NCI-H345 (cell line): ENCODE measurements at places on chromosomes 1 and 21.

DNA sequence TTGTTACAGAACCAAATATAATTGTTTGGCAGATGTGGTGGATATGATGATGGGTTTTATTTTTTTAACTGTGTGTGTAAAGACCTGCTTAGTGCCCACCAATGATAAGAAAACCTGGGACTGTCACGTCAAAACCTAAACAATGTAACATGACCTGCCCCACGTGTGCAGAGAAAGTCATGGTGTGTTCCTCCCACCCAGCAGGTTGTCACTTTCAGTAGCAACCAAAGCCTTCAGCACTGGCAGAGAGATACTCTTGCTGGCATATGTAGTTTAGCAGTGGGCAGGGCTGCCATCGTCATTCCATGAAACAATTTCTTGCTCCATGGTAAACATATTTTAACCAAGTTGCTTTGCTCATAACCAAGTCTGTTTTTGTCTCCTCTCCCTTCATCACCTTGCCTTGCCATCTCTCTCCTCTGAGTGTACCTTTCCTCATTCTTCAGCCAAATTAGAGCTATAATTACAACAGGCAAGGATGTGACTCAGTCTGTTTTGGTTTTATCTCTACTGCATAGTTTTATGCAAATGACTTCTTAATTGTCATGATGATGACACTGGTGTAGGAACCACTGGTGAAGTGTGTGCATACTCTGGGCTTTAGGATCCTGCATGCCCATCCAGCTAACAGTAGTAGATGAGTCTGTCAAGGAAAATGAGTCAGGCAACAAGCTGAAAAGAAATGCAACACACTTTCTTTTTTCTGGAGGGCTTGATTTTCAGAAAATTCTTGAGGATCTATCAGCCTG, 150.3 kb downstream of the EDEM3 start:
- no peak for DNase-seq

- no peak for DNase-seq
Measured at GRCh38 chr1:227330279-227331076, 12.2 kb upstream of the CDC42BPA start.

DNA sequence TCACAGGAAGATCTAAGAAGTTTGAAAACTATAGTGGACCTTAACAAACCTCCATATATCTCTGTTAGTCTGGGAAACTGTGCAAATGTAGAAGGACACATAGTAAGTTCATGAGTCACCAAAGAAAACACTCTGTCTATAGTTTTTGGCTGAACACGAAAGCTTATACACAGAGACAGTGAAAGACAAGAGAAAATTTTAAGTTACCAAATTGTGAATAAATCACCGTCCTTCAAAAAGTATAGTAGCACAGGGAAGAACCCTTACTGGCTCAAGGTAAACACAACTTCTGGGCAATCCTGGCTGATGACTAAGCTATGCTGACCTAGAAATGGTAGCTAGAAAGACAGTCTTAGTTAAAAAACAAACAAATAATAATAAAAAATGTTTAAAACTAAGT, 1057.9 kb downstream of the AMY1C start:
- DNase-seq: no peak

DNA sequence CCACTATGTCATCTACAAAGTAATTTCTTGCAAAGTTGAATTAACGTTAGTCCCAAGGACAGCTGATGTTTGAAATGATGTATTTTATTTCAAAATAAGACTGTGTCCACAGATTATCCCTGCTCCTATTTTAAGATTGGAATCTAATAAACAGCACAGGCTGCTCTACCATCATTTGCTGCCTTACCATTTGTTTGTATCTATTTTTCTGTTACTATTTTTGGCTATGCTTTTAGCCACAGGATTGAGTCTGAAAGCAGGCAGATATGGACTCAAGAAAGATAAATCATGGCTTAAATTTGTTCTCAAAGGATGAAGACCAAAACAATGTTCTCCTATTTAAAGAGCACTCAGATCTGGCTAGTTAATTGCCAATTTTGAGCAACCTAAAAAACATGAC, 105.3 kb downstream of the RGS2 start:
- no peak for DNase-seq

- no peak for DNase-seq
Measured at GRCh38 chr1:148315071-148315811, 163.2 kb upstream of the NBPF11 start.

DNA sequence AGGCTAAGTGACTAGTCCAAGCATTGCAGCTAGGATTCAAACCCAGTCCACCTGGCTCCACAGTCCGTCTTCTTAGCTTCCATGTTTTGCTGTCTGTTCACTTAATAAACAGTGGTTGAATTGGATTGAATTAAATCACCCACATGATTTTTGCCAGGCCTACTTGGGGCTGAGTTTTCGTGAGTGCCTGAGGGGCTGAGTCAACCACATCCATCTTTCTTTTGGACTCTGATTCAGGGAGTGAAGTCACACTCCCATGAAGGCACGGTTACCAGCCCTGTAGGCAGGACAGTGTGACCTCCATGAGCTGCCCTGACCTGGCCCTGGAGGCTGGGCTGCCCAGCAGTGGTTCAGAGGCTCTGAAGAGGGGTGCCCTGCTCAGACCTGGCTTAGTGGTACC, 123.7 kb downstream of the ACTL8 start:
- no peak for DNase-seq
